ENCODE measurements at places on chromosomes 2 and 18.

DNA sequence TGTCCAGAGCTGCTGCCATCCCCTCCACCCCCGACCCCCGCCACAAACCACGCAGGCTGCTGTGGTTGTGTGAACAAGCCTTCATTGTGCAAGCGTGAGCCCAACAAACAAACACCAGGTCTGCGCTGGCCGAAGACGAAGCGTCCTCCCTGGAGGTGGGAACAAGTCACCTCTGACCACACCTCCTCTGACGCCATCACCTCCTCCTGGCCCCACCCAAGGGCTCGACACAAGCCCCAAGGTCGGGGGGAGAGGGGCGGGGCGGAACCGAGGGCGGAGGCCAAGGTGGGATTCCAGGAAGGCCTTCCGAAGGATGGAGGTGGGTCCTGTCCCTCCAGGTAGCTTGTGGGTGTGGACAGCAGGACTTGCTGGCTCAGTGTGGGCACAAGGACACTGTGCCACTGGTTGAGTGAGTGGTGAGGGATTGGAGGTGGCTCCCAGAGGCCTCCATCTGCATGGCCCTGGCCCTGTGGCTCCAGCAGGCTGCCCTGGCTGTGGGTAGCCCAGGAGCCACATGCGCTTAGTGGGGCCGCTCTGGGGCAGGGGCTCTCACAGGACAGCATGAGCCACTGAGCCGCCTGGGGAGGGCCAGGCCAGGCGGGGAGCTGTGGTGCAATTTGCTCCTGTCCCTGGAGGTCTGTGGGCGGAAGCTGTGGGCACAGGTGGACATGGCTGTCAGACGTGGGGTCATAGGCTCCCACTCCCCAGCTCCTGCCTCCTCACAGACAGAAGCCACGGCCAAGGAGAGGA lies 7.4 kb upstream of the GPR17 start:
- DNase-seq, result no peak

DNA sequence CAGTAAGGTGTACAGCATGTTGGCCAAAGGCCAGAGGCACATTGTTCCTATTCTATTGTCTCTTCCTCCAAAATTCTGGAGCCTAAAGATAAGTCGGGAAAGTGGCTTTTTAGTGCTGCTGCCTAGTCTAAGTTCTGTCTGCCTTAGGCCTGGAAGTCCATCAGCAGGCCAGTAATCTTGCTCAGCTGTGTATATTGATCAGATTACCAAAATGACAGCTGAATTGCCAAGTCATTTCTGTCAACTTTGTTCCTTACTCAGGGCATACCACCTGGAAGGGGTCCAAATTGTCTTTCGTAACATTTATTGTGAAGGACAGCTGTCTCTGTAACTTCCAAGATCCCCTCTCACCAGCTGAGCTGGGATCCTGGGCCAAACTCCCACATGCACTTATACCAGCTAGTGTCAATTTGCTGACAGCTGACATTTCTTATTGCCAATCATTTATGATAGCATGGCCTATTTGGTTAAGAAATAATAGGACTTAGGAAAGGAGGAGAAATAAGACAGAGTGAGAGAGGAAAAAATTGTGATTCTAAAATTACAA lies 116.8 kb upstream of the FSHR start:
- no peak for DNase-seq

GRCh38 chr2:196290569-196290968 lies 119.2 kb upstream of the STK17B start:
- no peak for DNase-seq

DNA sequence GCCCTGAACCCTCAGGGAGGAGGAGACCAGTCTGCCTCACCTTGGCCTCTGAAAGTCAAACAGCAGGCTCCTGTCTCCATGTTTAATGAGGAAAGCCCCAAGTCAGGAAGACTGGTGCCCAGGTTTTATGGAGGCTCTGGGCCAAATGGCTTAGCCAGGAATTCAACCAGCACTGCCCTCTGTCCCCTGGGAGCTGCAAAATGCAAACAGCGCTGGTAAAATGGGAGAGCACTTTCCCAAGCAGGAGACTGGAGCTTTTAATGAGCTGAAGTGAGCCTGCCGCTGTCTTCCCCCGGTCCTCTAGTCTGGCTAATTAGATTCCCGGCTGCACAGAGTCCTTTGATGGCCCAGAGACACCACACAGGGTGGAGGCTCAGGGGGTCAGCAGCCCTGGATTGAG lies 276.0 kb upstream of the TRIB2 start:
- DNase-seq, result no peak

GRCh38 chr2:14535156-14535555 lies 97.4 kb upstream of the LRATD1 start:
- no peak for DNase-seq

GRCh38 chr2:201116115-201116958 lies at the start of gene CFLAR:
Gene CFLAR (plus strand): TSS chr2:201116164. CDS start chr2:201129866, 13,702 bp downstream.
- peak; percentile 81 for DNase-seq

GRCh38 chr18:22427822-22428549 lies 10.3 kb upstream of the CTAGE1 start:
- no peak for DNase-seq

DNA sequence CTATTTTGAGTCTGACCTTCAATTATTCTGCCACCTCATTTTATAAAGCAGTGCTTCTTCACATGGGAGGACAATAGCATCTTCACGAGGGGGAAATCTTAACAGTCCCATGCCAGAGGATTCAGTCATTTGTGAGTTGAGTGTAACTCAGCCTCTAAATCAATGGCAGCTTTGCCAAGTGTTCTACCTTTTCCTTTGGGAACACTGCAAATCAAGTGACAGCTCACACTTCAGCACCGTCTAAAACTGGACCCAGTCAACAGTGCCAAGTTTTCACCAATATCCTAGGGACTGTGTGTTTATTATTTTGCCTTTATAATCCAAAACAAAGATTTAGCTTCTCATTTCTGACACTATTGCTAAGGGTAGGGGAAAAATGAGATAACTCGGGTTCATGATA lies 133.6 kb downstream of the FIGN start:
- DNase-seq, result no peak

- no peak for DNase-seq
These were observed 7.1 kb upstream of the FIGLA start for GRCh38 chr2:70797506-70797905.

GRCh38 chr2:100404411-100404810 lies 13.1 kb downstream of the CHST10 start:
- DNase-seq, result no peak

DNA sequence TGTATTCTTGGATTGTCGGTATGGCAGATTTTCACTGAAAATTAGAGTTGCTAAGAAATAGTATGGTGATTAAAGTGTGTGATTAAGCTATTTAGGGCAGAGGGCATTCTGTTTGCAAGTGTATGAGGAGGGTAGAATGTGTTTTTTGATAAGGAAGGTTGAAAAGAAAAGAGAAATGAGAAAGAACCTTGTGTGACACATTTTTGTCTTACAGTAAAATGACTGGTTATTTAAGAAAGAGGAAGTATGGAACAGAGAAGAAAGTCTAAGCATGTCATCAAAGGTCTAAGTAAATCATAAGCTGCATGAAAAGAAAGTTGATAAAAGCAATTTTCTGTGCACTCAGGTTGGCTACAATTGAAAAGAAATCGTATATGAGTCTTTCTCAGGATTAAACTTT lies 5.2 kb upstream of the RSAD2 start:
- DNase-seq, result no peak
